ENCODE measurements at places on chromosomes 5 and 9.

GRCh38 chr5:58773744-58774441, 191.0 kb downstream of the RAB3C start:
- no peak overlapping the region for H3K4me3 ChIP-seq
- H3K36me3 ChIP-seq: no peaks in the 10 kb centered on the region
- DNase-seq: no peak
- H3K4me1 ChIP-seq: no peaks in the 10 kb centered on the region

GRCh38 chr9:137683262-137683864, 64.6 kb downstream of the EHMT1 start:
- H3K27ac ChIP-seq: no peak overlapping the region
- H3K36me3 ChIP-seq: peaks cover 3% of the 10 kb centered on the region
- no peaks in the 10 kb centered on the region for H3K4me1 ChIP-seq
- no peaks in the 10 kb centered on the region for H3K27me3 ChIP-seq
- DNase-seq: no peak

GRCh38 chr5:141763541-141763940, 81.5 kb upstream of the ARAP3 start:
- no peak overlapping the region for H3K27ac ChIP-seq
- H3K4me1 ChIP-seq: no peaks in the 10 kb centered on the region
- peaks cover 15% of the 10 kb centered on the region for H3K27me3 ChIP-seq
- no peaks in the 10 kb centered on the region for H3K36me3 ChIP-seq
- no peak for DNase-seq
- H3K4me3 ChIP-seq: no peak overlapping the region

DNA sequence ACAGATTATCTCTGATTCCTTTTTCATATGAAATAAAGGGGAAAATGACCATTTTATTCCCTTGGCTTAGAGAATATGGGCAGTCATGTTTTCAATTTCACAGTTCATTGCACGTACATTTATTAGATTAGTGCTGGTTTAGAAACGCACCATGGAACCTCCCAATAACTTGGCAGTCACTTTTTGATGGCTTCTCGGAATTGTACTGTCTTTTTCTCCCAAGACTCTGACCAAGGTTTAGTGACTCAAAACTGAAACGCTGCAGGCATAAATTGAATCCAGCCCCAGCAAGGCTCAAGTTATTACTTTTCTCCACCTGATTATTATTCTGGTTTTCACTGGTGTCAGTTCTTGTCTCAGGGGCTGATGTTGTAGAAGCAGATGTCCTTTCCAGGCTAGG, 55.6 kb upstream of the EGFLAM start:
- peaks cover 22% of the 10 kb centered on the region for H3K27me3 ChIP-seq
- H3K4me1 ChIP-seq: no peaks in the 10 kb centered on the region
- no peaks in the 10 kb centered on the region for H3K36me3 ChIP-seq
- DNase-seq: no peak
